Activated naive CD4-positive, alpha-beta T cell (primary cell): ENCODE measurements at places on chromosomes 2 and 18.

- no peak for DNase-seq
These were observed 159.8 kb downstream of the ZNF385B start for GRCh38 chr2:179701524-179702110.

DNA sequence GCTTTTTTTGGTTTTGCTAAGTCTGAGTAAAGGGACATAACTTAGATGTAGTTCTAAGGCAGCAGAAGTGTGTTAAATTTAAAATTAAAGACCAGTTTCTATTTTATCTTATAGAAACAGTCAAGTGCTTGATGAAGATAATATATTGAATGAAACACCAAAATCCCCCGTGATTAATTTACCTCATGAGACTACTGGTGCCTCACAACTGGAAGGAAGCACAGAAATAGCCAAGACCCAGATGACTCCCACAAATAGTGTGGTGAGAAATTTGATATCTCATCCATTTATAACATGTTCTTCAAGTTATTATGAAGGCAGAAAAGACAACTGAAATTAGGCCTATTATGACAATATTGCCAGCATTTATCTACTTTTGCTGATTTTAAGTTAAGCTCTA, 45.6 kb downstream of the APLF start:
- no peak for DNase-seq

- DNase-seq: no peak
These were observed 28.1 kb upstream of the HTR2B start for GRCh38 chr2:231152800-231153557.

DNA sequence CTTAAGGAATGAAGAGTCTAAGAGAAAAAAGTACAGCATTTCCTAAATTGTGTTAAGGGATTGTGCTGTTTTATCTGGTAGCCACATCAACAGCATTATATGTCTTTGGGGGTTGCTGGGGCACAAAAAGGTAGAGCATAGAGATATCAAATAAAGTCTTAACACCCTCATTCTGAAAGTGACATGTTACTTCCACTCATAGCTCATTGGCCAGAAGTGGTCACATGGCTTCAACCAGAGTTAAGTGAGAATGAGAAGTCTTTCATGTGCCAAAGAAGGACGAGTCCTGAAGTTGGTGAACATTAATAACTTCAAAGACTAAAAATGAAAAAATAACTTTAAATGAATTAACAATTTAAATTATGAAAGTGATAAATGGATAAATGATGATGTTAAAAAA, 175.7 kb upstream of the ZEB2 start:
- DNase-seq: no peak

GRCh38 chr2:98245491-98245890, 100.8 kb upstream of the CNGA3 start:
- DNase-seq: no peak

- DNase-seq: no peak
These were observed 5.9 kb upstream of the PRKAG3 start for GRCh38 chr2:218837495-218837894.

GRCh38 chr2:200428961-200429665, 80.8 kb downstream of the KCTD18 start:
- no peak for DNase-seq

- no peak for DNase-seq
These were observed 9.3 kb upstream of the LBH start for GRCh38 chr2:30222031-30222430.

DNA sequence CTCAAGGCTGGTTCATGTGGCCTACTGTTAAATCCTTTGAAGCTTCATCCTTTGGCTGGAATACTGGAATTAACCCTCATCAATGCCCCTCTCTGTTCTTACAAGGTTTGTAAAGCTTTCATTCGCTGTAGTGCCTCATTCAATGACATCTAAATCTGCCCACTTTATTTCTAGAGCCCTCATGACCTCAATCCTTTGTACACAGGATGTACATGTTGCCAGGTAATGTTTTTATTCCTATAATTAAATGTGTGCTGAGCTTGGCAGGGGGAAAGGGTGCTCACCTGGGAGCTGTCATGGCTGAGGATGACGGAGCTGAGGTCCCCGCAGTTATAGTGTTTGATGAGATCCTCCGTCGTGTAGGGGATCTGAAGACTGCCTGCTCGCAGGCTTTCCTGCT, 39.3 kb downstream of the TRABD2A start:
- no peak for DNase-seq

GRCh38 chr18:78192054-78192453, 787.6 kb upstream of the SALL3 start:
- DNase-seq: no peak

GRCh38 chr18:24138789-24139616, at the start of gene CABYR:
CABYR (plus strand) TSS chr18:24139062; CDS start chr18:24143115, 4,053 bp downstream.
- DNase-seq: peak; percentile 31

- DNase-seq: no peak
These were observed 230.4 kb upstream of the HS6ST1 start for GRCh38 chr2:128549094-128549493.

- DNase-seq: no peak
These were observed 81.6 kb upstream of the LAPTM4A start for GRCh38 chr2:20132990-20133535.

DNA sequence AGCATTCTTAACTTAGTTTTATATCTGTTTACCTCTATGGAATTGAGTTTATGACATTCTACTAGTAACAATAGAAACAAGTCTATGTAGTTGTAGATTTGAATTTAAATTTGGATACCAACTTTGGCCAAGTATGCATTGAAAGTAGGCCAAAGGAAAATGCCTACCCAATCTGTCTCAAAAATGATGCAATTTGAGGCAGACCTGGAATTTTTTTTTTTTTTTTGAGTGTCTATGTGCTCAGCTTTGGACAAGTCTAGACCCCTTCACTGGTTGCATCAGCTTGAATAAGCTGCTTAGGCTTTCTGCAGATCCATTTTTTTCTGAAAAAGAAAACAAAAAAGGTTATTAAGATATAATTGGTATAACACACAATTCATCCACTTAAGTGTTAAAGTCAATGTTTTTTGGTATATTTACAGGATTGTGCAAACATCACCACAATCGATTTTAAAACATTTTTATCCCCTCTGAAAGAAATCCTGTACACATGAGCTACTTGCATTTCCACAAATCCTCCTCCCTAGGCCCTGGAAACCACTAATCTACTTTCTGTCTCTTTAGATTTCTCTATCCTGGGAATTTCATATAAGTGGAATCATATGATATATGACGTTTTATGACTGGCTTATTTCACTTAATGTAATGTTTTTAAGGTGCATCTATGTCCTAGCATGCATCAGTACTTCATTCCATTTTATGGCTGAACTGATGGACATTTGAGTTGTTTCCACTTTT, 185.1 kb upstream of the CCDC68 start:
- DNase-seq: no peak

DNA sequence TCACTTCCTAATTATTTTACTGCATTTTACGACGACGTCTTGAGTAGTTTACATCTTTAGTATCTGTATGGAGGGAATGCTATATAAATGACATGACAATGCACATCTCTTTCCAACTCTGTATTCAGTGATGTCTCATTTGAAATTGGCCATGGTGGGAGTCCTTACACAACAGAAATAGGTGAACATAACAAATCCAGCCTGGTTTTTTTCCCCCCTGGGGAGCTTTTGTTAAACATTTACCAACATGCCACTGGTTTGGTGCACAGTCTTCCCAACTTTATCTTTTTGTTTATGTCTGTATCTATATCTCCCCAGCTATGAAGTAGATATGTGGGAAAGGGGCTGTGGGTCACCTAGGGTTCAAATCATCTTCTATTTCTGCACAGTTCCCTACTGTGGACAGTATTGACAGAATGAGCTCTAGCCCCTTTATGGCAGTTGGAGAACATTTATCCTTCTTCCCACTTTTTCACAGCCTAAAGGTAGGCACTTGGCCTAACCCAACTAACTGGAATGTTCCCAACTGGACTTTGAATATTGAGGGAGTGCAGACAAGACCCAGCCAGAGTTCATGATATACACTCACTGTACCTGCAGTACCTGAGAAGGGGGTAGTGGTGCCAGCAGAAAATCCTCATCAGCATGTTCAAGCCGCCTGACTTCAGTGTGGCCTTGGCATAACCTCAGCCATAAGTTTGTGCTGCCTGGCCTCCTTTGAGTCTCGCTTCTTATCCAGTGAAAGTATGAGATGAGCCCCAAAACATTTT, 5.7 kb upstream of the RTKN start:
- DNase-seq: no peak

GRCh38 chr18:76490670-76491472, 4.2 kb downstream of the ZNF516 start:
- DNase-seq: peak; percentile 11

- DNase-seq: no peak
These were observed 10.5 kb downstream of the PLEK start for GRCh38 chr2:68375582-68375981.

DNA sequence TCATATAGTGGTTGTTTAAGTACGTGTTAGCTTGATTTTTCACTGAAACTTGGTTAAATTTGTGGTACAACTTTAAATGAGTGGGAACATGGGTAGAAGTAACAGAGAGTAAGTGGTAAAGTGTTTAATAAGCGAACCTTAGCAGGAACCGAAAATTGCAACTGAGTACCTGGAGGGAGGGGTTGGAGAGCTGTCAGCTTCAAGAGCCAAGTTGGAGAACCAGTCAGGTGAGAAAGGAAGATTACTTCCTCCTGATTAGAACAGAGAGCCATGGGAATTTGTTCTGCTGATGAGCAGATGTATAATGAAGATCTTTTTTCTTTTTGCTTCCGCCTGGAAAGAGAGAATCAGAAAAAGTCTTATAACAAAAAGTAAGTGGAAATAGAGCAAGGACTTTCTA, 158.4 kb upstream of the CDH7 start:
- DNase-seq: no peak
